ENCODE measurements at places on chromosomes 6 and 20. TPM values are rescaled to one million over a fixed set of nuclear protein-coding genes. Genes with fewer than 3 reads are reported as not detected.

DNA sequence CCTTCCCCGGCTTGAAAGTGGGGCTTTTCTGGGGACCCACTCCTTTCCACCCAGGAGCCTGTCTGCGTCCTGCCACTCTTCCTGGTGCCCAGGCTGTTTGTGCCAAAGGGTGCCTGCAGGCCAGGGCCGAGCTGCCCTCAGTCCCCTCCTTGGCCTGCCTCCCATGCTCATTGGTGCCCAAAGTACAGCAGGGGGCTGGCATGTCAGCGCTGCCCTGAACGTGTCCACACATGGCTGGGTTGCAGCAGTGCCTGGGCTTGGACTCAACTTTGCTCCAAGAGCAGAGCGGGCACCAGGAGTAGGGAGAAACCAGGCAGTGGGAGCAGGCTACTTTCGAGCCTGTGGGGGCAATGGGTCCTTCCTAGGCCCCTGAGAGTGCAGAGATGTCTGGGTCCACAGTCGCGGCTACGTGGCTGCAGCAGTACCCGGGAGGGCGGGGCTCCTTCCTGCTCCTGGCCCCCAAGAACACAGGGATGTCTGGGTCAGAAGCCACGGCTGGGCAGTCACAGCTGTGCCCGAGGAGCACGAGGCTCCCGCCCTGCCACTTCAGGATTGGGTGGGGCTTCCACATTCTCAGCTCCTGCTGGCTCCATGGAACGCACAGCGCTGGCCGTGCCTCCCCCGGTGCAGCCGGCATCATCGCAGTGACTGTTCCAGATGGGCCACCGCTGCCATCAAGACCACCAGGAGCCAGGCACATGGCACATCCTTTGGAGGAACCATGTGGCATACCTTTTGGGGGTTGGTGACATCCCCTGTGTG, 50.0 kb upstream of the CLDN20 start:
- DNase-seq: no peak

Gene STMND1
- 0.43 TPM for total RNA-seq

Gene ASIP
- not detected for total RNA-seq

Gene TFAP2B
- total RNA-seq: 11.6 TPM

DNA sequence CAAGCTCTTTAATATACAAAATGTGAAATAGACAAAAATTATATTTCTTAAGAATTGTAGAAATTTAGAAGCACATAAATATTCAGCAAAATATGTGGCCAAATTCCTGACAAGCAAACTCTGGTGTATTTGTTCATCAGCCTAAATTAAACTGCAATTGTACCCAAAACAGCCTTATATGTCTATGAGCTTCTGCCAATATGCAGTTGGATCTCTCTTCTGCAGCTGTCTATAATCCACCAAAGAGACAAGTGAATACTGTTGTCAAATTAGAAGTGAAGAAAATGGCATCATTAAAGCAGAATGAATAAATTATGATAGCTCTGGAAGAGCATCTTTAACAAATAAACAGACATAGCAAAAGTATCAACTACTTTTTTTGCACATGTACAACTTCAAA, 755.7 kb downstream of the GRIK2 start:
- DNase-seq: no peak

- no peak for DNase-seq
These were observed 5.6 kb downstream of the FBXO9 start for GRCh38 chr6:53070806-53071205.

- DNase-seq: no peak
These were observed 501.1 kb downstream of the PTPRT start for GRCh38 chr20:42688576-42688975.

DNA sequence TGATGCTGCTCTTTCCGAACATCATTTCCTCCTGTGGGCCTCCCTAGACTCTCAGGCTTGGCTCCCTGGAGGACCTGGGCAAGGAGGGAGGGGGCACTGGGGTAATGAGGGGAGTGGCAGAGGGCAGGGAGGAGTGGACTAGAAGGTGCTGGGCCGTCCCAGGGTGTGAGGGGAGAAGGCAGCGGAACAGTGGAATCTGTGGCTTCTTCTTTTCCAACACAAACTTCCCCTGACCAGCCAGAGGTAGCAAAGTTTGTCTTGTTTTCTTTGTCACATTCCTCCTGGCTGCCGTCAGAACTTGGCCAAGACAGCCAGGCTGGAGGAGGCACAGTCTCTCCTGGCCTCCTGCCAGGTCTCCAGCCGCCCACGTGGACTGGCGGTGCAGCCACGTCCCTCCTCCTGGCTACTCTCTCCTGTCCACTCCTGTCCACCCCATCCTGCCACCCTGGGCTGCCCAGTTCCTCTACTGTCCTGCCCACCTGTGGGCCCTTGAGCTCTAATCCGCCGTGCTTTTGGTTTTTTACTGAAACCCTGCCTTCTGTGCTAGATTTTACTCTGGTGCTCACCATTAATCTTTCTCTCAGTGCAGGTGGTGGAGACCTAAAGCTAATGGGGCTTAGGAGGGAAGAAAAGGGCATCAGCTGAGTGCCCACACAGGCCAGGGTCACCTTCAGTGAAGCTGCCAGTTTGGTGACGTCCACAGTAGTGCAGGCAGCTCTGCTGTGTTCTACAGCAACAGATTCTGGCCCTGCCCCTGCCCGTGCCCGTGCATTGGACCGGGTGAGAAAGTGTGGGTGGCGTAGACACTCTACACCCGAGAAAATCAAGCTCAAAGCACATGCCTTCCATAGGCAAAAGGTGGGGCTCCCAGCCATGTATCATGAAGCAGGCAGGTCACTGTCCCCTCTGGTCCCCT, 2.8 kb upstream of the CDSN start:
- no peak for DNase-seq

DNA sequence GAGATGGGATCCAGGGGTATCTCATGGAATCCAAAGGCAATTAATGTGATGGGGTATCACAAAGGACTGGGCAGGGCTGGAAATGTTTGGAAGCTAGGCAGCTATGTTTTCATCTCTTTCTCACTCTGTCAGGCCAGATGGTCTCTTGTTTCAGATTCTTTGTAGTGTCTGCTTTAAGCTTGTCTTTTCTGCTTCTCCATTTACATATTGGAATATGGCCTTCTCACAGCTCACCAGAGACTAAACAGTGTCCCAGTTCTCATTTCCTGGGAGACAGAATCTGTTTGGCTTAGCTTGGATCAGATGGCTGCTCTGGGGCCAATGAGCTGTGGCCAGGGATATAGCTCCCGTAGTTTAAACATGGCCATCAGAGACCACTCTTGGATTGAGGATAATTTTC, 78.9 kb downstream of the SLC35F1 start:
- no peak for DNase-seq

Gene PGC
- total RNA-seq: 56.6 TPM

DNA sequence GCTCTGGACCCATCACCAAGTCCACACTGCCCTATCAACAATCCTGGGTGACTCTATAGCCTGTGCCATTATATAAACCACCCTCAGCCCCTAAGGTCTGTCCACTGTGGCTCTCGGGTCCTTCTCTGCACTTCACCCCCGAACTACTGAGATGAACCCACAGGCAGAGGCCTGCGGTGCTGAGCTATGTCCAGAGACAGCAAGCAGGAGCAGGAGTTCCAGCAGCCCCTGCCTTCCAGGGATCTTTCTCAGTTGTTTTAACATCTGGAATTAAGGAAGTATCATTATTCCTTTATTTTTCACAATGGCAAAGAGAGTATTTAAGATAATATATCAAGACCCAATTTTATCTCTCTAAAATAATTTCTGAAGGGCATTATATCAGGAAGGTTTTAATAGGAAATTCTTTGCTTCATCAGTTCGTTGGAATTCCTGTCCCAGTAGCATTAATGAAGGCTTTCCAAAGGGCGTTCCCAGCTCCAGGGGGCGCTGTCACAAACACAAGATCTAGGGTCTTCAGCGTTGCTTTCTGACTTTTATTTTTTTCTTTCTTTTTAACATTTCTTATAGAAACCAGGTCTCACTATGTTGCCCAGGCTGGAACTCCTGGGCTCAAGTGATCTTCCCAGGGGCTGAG, 27.3 kb downstream of the RRBP1 start:
- no peak for DNase-seq

GRCh38 chr6:26029570-26029856, 57.7 kb upstream of the HFE start:
- no peak for DNase-seq

- no peak for DNase-seq
These were observed 34.7 kb downstream of the KCNK17 start for GRCh38 chr6:39279539-39279938.

GRCh38 chr6:100084316-100084990, 90.4 kb upstream of the MCHR2 start:
- DNase-seq: no peak

Measured in type B pancreatic cell (in vitro differentiated cells).